ENCODE measurements at places on chromosomes 13 and 19.

- DNase-seq, result no peak
These were observed 526.2 kb downstream of the SUCLA2 start for GRCh38 chr13:47474839-47475238.

GRCh38 chr13:29301027-29301426 is 294.5 kb downstream of the SLC7A1 start:
- no peak for DNase-seq

- DNase-seq, result no peak
These were observed 10.5 kb downstream of the CDADC1 start for GRCh38 chr13:49258089-49258796.

DNA sequence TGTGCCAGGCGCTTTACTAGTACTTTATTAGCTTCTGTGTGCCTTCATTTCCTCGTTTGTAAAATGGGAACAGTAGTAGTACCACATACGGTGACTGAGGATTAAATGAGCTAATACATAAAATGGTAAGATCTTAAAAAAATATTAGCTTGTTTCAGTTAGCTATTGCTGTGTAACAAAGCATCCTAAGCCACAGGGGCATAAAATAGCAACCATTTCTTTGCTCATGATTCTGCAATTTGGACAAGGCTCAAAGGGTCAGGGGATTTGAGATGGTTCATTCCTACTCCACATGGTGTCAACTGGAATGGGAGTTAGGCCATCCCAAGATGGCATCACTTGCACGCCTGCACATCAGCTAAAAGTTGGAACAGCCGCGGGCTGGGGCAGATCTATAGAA is 13.3 kb downstream of the DYRK1B start:
- DNase-seq, result no peak

DNA sequence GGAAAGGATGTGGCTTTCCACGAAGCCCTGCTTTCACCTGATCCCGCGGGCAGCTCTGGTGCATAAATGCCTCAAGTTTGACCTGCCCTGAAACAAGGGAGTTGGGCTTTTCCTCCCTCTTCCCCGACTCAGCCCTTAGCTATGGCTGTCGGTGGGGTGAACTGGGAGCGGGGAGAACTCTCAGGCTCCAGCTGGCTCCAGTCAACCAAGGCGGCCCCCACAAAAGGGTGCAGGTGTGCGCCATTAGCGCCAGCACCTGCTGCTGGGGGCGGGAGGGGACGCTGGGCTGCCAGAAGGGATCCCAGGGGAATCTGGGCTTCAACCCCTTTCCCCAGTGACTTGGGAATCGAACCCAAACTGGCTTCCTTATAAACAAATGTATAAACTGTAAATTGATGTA is 7.1 kb upstream of the DHRS12 start:
- peak; percentile 11 for DNase-seq

DNA sequence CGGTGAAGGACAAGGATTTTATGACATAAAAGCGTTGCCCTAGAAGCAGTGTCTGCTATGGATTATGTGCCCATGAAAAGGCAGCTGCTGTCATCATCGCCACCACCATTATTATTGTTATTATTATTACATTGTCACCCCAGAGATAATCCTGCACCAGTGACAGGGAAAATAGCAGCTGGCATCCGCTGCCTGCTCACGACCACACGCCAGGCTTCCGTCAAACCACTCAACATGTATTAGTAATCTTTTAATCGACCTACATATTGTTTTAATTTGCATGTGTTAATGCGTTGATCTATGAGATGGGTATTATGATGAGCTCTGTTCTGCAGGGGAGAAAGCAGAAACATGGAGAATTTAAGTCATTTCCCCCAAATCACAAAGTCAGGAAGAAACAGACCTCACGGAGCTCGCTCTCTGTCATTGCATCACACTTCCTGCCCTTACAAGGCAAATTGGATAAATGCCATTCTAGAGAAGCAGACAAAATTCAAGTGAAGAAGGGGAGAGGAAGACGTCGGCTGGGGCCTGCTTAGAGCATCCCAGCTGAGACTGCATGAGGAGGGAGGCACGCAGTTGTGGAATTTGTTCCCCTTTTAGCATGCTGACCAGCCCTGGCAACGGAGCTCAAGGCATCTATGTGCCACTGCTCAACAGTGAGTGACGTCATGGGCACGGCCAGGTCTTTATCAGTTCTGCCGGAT is at the start of gene FFAR3:
Gene FFAR3 (plus strand): TSS at position 594 of the 707 bp plus-strand sequence. CDS start 431 bp downstream, outside the sequence.
- no peak for DNase-seq

DNA sequence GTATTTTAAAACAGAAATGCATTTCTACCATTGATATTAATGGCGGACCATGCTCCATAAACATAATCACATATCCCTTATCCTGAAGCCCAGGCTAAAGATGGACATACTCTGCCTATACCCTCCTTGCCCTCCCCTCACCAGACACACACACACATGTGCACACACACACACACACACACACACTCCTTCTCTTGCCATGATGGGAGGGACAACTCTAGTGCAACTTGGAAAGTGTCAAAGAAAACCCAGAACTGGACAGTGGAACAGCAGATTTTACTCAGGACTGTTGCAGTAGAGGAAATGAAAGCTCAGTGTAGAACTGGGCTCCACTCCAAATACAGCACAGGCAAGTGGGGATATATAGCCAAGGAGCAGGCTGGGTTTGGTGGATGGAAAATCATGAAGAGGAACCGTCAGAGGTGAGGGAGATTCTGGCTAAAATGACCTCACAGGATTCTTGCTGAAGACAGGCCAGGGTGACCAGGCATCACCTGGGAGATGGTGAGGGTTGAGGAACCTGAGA is 40.8 kb downstream of the TNFRSF19 start:
- peak; percentile 13 for DNase-seq

DNA sequence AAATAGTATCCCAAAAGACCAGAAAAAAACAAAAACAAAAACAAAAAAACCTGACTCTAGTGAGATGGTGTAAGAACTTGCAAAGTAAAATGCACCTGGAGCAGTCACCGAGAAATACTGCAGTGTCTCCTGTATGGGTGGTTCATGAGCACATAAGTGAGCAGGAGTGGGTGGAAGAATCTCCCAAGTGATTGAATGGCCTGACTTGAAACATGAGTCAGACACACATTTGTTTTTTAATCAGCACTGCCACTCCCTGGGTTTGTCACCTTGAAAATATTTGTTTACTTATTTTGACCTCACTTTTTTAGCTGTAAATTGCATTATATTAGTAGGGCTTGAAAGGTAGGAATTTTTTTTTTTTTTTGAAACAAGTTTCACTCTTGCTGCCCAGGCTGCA is 2.0 kb downstream of the ZNF431 start:
- DNase-seq, result no peak
